Astrocyte (in vitro differentiated cells and primary cell): ENCODE measurements at places on chromosomes 2 and 18. TPM values are rescaled to one million over a fixed set of nuclear protein-coding genes. Genes with fewer than 3 reads are reported as not detected.

CD8A gene
- 0.14 TPM in 1 of 2 replicates, not detected in the other for total RNA-seq

MYO7B gene
- 0.34 and 0.77 TPM in 2 replicates for total RNA-seq

LINC00305 gene
- not detected in 2 replicates for total RNA-seq

TMEM17 gene
- total RNA-seq: 2.7 and 4.0 TPM in 2 replicates

FOXI3 gene
- total RNA-seq: 0.60 and 2.3 TPM in 2 replicates

ADGRF3 gene
- total RNA-seq: 0.16 and 0.17 TPM in 2 replicates

LIMS3 gene
- total RNA-seq: 3.2 and 7.1 TPM in 2 replicates

ASTL gene
- total RNA-seq: not detected in 2 replicates

RNPEPL1 gene
- 22.7 and 25.2 TPM in 2 replicates for total RNA-seq

RGPD3 gene
- total RNA-seq: 0.10 and 0.16 TPM in 2 replicates

OLA1 gene
- 94.6 and 104 TPM in 2 replicates for total RNA-seq

GKN1 gene
- not detected in 2 replicates for total RNA-seq

ITPRIPL1 gene
- total RNA-seq: 0.10 and 0.45 TPM in 2 replicates

AQP12A gene
- not detected in 2 replicates for total RNA-seq

ALK gene
- total RNA-seq: 0.16 and 0.46 TPM in 2 replicates

IER3IP1 gene
- total RNA-seq: 15.2 and 15.8 TPM in 2 replicates

AGXT gene
- total RNA-seq: not detected in 2 replicates

OTX1 gene
- 0.30 TPM in 1 of 2 replicates, not detected in the other for total RNA-seq

LAMA3 gene
- 0.50 and 0.86 TPM in 2 replicates for total RNA-seq

NETO1 gene
- total RNA-seq: 18.4 and 19.8 TPM in 2 replicates

HOXD13 gene
- total RNA-seq: not detected in 2 replicates

IMPA2 gene
- total RNA-seq: 4.1 and 4.8 TPM in 2 replicates

TOGARAM2 gene
- 0.38 and 0.73 TPM in 2 replicates for total RNA-seq

ABCG5 gene
- total RNA-seq: not detected in 2 replicates

DNAJC27 gene
- total RNA-seq: 3.1 and 3.5 TPM in 2 replicates

NEB gene
- 0.82 and 0.94 TPM in 2 replicates for total RNA-seq

RNMT gene
- 45.8 and 48.5 TPM in 2 replicates for total RNA-seq

CRYGD gene
- total RNA-seq: not detected in 2 replicates

SLC9A2 gene
- 0.32 TPM in 1 of 2 replicates, not detected in the other for total RNA-seq

BUB1 gene
- total RNA-seq: 4.8 and 8.0 TPM in 2 replicates

C2orf81 gene
- total RNA-seq: 2.1 and 2.5 TPM in 2 replicates

LOXHD1 gene
- total RNA-seq: not detected in 2 replicates
